ENCODE measurements at places on chromosomes 13 and 19. TPM values are rescaled to one million over a fixed set of nuclear protein-coding genes. Genes with fewer than 3 reads are reported as not detected.

GRCh38 chr13:26989957-26990713 is 181.5 kb downstream of the USP12 start:
- no peak overlapping the region for H3K4me3 ChIP-seq
- H3K27ac ChIP-seq: peak overlapping the region; percentile 15
- H3K36me3 ChIP-seq: no peaks in the 10 kb centered on the region
- no peak for DNase-seq
- no peaks in the 10 kb centered on the region for H3K4me1 ChIP-seq

DNA sequence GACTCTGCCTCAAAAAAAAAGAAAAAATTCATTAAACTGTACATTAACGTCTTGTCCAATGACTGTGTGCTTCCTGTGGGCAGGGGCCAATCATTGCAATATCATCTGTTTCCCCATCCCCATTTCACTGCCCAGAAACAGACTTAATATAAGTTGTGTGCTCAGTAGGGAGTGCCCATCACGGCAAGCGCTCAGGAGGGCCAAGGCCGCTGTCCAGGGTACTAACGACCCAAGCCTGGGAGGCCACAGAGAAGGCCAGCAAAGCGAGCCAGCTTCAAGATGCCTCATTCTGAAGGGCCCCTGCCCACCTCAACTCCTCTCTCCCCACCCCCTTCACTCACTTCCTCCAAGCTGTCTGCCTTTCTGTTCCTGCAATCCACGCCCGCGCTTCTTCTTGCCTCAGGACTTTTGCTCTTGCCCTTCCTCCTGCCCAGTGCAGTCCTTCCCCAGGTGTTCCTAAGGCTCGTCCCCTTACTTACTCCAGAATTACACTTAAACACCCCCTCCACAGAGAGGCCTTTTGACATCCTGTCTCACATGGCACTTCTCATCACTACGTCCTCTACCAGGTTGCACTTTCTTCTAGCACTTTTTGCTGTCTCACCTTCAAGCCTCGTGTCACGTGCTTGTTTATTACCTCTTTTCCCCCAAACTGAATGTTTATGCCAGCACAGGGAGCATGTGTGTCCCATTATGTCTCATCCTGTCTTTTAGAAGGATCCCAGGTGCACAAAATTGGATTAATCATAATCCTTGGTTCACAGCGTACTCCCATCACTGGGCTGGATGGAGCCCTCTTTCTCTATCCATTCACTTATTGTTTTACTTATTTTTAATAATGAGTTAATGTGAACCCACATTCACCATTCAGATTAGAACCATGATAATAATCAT is 11.3 kb upstream of the POU2F2 start:
- no peaks in the 10 kb centered on the region for H3K4me1 ChIP-seq
- no peaks in the 10 kb centered on the region for H3K27me3 ChIP-seq
- DNase-seq: no peak
- H3K4me3 ChIP-seq: no peak overlapping the region
- H3K36me3 ChIP-seq: no peaks in the 10 kb centered on the region

DNA sequence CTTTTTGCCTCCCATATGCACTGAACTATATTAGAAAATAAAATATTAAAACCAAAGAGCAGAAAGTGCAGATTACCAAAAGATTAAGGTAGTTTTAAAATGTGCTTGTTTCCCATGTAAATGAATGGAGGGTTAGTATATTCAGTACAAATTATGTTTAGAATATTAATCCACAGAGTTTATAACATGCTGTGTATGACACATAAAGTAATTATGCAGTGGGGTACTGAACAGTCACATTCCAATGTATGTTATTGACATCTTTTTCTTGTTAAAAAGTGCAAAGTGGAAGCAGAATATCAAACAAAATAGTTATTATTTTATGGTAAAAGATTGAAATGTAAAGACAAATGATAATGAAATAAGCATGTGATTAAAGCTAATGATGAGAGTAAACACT is 79.3 kb downstream of the GPC6 start:
- no peaks in the 10 kb centered on the region for H3K36me3 ChIP-seq
- no peak overlapping the region for H3K4me3 ChIP-seq
- no peaks in the 10 kb centered on the region for H3K27me3 ChIP-seq
- H3K27ac ChIP-seq: no peak overlapping the region
- no peaks in the 10 kb centered on the region for H3K4me1 ChIP-seq
- DNase-seq: no peak

GRCh38 chr19:755063-755462 is 4.2 kb downstream of the MISP start:
- no peaks in the 10 kb centered on the region for H3K27me3 ChIP-seq

DNA sequence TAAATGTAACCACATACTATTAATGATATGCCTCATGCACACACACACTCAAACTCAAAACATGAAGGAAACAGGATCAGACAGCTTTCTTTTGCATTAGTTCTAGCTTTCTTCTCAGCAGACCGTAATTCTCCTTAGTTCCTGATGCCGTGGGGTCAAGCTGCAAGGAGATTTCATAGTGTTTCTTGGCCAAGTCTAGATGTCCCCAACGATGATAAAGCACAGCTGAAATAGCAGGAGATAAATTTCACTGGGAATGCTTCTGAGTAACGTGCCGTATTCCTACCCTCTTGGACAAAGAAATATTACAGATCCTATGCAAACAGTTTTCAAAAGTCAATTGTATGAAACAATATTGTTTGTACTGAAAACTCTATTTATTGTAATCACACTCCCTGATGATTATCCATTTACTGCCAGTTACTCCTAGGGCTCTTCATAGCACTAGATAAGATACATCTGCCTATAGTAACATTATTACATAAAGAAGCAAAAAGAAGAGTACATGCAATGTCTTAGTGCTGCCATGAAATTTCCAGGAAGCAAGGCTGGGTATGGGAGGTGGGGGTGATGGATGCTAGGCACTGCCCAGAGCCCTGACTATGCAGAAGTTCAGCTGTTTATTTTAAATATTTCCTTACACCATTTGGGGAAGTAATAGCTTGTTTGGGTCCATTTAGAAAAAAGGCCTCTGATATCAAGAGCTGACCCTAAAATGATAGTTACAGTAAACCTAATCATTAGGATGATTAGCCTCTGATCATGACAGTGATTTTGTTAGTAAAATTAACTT is 16.5 kb upstream of the GGACT start:
- DNase-seq: no peak
- H3K27me3 ChIP-seq: no peaks in the 10 kb centered on the region
- H3K4me3 ChIP-seq: no peak overlapping the region
- H3K36me3 ChIP-seq: no peaks in the 10 kb centered on the region
- no peaks in the 10 kb centered on the region for H3K4me1 ChIP-seq
- H3K27ac ChIP-seq: no peak overlapping the region

GRCh38 chr13:110250258-110250891 is 56.6 kb downstream of the COL4A1 start:
- peak overlapping the region; percentile 81 for H3K27ac ChIP-seq
- no peaks in the 10 kb centered on the region for H3K36me3 ChIP-seq
- no peak overlapping the region for H3K4me3 ChIP-seq
- no peak for DNase-seq
- no peaks in the 10 kb centered on the region for H3K27me3 ChIP-seq
- H3K4me1 ChIP-seq: peaks cover 29% of the 10 kb centered on the region

DNA sequence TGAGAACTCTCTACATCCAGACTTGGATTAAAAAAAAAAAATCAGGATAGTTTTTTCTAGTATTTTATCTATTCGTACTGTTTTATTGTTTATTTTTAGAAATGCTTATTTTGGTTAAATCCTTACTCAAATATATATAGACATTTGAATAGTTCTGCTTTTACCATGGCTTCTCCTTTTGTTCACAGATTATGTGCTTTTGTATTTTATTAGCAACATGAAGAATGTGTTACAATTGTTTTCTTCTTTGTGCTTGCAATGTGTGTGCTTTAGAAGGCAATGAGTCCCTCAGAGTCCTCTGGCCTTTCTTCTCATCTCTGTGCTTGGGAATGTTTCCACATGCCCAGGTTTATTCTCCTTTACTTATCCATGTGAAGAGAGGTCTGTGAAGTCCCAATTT is 324.0 kb downstream of the KCNRG start:
- no peaks in the 10 kb centered on the region for H3K36me3 ChIP-seq
- no peaks in the 10 kb centered on the region for H3K4me1 ChIP-seq
- no peak for DNase-seq
- no peaks in the 10 kb centered on the region for H3K27me3 ChIP-seq

DNA sequence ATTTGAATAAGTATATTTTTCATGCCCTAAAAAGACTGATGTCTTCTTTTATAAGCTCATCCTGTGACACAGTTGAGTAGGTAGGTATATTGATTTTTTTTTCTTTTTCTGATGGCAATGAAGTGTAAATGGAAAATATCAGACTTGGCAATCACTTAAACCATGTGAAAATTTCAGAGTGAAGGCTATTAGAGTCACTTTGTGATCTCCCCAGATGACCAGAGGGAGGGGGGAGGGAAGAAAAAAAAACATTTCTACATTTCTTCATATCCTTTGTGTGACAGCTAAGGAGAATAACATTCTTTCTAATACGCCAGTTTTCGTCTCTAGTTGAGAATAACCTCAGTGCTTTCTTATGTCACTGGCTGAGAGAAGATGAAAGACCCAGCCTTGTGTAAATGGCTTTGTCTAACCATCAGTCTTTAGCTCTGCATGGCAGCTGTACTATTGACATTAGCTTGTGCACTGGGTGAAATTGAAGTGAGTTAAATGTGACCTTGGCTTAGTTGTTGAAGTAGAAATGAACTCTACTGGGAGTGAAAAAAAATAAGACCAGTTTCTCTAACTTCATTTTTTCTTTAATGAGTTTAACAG is 332.1 kb upstream of the DACH1 start:
- H3K27me3 ChIP-seq: no peaks in the 10 kb centered on the region
- no peak overlapping the region for H3K4me3 ChIP-seq
- no peaks in the 10 kb centered on the region for H3K4me1 ChIP-seq
- DNase-seq: no peak

GRCh38 chr19:36973844-36974195 is 57.7 kb downstream of the ZNF568 start:
- H3K36me3 ChIP-seq: peaks cover 22% of the 10 kb centered on the region
- no peaks in the 10 kb centered on the region for H3K27me3 ChIP-seq
- DNase-seq: no peak
- no peaks in the 10 kb centered on the region for H3K4me1 ChIP-seq
- H3K27ac ChIP-seq: peak overlapping the region; percentile 86
- H3K4me3 ChIP-seq: peak overlapping the region; percentile 60

DNA sequence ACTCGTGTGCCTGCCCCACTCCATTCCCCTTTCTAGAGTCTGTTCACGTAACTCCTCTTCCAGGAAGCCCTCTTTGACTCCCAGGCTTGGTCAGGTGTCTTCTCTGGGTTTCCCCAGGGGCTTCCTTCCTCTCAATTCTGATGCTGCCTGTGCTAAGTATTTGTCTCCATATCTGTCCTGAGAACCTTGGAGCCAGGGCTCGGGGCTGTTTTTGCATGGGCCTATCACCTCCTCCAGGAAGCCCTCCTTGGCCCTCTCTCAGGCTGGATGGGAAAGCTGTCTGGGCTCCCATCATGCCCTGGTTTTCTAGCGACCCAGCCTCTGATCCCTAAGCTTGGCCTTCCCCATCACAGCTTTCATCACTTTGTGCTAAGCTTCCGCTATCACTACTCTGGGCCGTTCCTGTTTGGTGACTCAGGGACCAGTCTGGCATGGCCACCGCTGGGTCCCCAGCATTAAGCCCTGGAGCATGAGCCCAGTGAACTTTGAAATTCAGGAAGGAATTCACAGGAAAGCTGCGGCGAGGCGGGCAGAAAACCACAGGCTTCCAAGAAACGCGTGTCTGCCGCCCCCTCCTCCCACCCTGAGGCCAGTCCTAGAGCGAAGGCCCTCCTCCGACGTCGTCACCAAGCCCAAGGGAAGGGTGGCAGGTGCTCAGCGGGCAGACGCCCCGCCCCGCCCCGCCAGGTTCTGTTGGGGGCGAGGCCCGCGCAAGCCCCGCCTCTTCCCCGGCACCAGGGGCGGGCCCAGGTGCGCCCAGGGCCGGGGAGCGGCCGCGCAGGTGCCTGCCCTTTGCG is 486 bp upstream of the SPINT2 start:
- peaks cover 6% of the 10 kb centered on the region for H3K4me1 ChIP-seq
- DNase-seq: no peak
- H3K4me3 ChIP-seq: peak overlapping the region; percentile 83
- H3K27ac ChIP-seq: peak overlapping the region; percentile 91

GRCh38 chr13:59734393-59734792 is 429.3 kb downstream of the DIAPH3 start:
- H3K27ac ChIP-seq: no peak overlapping the region
- no peaks in the 10 kb centered on the region for H3K27me3 ChIP-seq

GRCh38 chr13:85543144-85543543 is 256.1 kb downstream of the SLITRK6 start:
- H3K4me3 ChIP-seq: no peak overlapping the region
- no peaks in the 10 kb centered on the region for H3K36me3 ChIP-seq
- DNase-seq: no peak
- H3K4me1 ChIP-seq: no peaks in the 10 kb centered on the region
- no peak overlapping the region for H3K27ac ChIP-seq
- H3K27me3 ChIP-seq: no peaks in the 10 kb centered on the region

- no peak overlapping the region for H3K27ac ChIP-seq
- H3K4me3 ChIP-seq: no peak overlapping the region
- DNase-seq: no peak
- no peaks in the 10 kb centered on the region for H3K27me3 ChIP-seq
- no peaks in the 10 kb centered on the region for H3K4me1 ChIP-seq
These were observed 29.9 kb upstream of the CEBPA start for GRCh38 chr19:33332248-33332647.

DNA sequence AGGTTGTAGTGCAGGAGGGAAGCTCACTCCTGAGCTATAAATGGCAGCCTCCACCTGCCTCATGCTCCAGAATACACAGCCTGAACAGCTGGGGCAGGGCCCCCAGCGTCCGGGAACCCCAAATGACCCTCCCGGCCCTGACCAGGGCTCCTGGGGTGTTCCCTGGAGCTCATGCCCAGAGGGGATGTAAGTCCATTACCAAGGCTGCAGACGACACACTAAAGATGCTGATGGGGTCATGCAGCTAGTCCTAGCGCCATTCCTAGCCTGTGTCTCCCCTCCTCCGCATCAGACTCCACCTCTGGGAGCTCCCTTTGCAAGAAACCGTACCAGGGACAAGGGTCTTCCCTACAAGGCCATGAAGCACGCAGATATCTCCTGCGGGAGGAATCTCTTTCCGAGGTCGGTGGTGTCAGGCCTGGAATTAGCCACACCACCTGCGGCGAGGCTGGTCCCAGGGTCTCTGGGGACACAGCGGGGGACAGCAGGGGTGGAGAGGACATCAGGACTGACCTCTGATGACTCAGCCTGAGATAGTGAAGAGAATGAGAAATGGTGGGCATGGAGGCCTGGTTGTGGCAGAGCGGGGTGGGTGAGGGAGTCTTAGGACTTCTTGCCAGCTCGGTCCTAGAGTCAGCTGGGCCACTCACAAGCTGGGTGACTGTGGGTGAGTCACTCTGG is 11.9 kb upstream of the TPM4 start:
- no peaks in the 10 kb centered on the region for H3K27me3 ChIP-seq
- H3K27ac ChIP-seq: peak overlapping the region; percentile 86
- H3K4me3 ChIP-seq: no peak overlapping the region
- H3K36me3 ChIP-seq: no peaks in the 10 kb centered on the region
- DNase-seq: no peak
- peaks cover 26% of the 10 kb centered on the region for H3K4me1 ChIP-seq

- no peak for DNase-seq
- H3K27me3 ChIP-seq: no peaks in the 10 kb centered on the region
- no peak overlapping the region for H3K4me3 ChIP-seq
- H3K27ac ChIP-seq: no peak overlapping the region
- H3K36me3 ChIP-seq: peaks cover 6% of the 10 kb centered on the region
- no peaks in the 10 kb centered on the region for H3K4me1 ChIP-seq
These were observed 22.9 kb upstream of the FRY start for GRCh38 chr13:32008518-32009175.

MAP2K7 gene
- total RNA-seq: 17.0 TPM

LRRC8E gene
- 7.6 TPM for total RNA-seq

LIM2 gene
- not detected for total RNA-seq

ZNF66 gene
- 5.7 TPM for total RNA-seq

KCNN4 gene
- total RNA-seq: 16.9 TPM

ZNF813 gene
- 2.7 TPM for total RNA-seq

Measured in esophagus squamous epithelium (tissue), 5 donors.